ENCODE measurements at places on chromosomes 7 and 10.

- DNase-seq, result no peak
Measured at GRCh38 chr10:47379445-47379785, 4.7 kb downstream of the ZNF488 start.

GRCh38 chr7:157502701-157503111, 165.9 kb downstream of the DNAJB6 start:
- DNase-seq, result no peak

GRCh38 chr10:112374724-112375541, 1.0 kb downstream of the ACSL5 start:
- DNase-seq, result no peak

DNA sequence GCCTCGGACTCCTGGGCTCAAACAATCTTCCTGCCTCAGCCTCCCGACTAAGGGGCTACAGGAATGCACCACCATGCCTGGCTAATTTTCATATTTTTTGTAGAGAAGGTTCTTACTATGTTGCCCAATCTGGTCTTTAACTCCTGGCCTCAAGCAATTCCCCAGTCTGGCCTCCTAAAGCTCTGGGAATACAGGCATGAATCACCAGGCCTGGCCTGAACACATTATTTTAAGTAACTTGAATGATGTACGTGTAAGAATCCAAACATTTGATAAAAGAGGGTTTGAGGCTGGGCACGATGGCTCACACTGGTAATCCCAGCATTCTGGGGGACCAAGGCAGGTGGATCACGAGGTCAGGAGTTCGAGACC, 13.0 kb upstream of the BAMBI start:
- no peak for DNase-seq

DNA sequence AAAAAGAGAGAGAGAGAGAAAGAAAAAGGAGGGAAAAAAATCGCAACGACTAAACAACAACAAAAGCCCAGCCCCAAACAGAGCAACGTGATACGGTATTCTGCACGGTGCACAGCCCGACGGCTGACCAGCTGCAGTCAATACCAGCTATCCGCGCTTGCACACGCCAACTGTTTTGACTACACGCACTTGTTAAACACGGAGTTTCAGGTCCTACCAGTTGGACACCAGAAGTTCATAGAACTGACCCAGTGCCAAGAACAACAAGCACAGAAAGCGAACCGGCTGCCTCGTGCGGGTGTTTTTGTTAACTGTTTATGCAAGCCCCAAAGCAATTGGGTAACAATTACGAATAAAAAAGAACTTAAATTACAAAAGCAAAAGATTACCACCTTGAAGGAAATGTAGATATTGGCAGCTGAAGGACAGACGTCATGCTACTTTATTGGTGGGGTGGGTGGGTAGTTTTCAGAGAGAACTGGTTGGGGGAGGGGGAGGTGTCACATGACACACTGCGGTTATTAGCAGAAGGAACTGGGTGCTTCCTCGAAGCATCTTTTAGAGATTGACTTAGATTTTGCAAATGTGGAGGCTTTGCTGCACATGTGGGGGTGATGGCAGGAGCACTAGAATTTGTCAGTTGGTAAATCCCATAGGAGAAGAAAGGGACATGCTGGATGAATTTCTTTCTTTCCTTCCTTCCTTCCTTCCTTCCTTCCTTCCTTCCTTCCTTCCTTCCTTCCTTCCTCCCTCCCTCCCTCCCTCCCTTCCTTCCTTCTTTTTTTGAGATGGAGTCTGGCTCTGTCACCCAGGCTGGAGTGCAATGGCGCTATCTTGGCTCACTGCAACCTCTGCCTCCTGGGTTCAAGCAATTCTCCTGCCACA, 110.6 kb upstream of the EFCAB10 start:
- DNase-seq, result no peak

- DNase-seq, result no peak
Measured at GRCh38 chr7:2260820-2261219, 18.8 kb downstream of the NUDT1 start.

- DNase-seq, result no peak
Measured at GRCh38 chr7:48458701-48459524, 287.7 kb downstream of the ABCA13 start.

GRCh38 chr10:44995914-44996669, 4.6 kb upstream of the ZNF22 start:
- no peak for DNase-seq

DNA sequence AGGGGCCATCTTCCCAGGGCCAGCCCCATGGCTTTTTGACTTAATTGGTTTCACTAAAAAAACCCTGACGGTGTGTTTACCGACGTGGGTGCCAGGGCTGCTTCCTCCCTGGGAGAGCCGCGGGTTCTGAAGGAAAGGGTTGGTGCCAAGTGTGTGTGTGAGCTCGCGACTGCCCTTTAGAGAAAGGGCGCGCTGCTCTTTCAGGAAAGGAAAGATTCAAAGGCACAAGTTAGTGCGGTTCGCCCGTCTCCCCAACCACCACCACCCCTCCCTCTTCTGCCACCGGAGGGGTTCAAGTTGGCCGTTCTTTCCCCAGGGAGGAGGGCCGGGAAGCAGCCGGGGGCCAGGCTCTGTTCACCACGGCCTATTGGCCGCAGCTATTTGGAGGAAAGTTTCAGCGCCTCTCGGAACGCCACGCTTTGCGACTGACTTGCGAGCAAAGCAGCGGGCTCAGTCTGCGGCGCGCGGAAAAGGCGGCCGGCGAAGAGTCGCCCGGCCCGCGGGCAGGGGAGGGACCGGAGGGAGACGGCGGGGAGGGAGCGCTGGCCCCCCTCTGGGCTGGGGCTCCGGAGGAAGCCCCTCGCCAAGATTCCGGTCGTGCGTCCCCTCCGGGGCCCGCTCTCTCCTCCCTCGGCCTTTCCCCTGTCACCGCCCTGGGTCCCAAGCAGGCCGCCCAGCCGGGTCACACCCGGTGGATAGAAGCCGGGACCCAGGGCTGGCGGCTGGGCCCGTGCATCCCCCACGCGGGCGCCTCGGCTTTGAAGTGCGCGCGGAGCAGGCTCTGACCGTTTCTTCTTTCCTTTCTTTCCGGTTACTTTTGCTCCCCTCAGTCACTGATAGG, 165.9 kb upstream of the PPP1R3A start:
- DNase-seq, result no peak

DNA sequence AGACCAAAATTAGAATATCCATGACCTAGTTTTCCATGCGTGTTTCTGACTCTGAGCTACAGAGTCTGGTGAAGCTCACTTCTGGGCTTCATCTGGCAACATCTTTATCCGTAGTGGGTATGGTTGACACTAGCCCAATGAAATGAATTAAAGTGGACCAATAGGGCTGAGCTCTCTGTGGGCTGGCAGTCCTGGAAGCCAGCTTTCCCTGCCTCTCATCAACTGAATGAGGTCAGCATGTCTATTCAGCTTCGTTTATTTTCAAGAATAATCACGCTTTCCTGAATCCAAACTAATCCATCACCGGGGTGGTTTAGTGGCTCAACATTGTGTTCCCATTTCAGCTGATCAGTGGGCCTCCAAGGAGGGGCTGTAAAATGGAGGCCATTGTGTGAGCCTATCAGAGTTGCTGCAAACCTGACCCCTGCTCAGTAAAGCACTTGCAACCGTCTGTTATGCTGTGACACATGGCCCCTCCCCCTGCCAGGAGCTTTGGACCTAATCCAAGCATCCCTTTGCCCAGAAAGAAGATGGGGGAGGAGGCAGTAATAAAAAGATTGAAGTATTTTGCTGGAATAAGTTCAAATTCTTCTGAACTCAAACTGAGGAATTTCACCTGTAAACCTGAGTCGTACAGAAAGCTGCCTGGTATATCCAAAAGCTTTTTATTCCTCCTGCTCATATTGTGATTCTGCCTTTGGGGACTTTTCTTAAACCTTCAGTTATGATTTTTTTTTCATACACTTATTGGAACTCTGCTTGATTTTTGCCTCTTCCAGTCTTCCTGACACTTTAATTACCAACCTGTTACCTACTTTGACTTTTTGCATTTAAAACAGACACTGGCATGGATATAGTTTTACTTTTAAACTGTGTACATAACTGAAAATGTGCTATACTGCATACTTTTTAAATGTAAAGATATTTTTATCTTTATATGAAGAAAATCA, 35.5 kb downstream of the CAV1 start:
- no peak for DNase-seq

DNA sequence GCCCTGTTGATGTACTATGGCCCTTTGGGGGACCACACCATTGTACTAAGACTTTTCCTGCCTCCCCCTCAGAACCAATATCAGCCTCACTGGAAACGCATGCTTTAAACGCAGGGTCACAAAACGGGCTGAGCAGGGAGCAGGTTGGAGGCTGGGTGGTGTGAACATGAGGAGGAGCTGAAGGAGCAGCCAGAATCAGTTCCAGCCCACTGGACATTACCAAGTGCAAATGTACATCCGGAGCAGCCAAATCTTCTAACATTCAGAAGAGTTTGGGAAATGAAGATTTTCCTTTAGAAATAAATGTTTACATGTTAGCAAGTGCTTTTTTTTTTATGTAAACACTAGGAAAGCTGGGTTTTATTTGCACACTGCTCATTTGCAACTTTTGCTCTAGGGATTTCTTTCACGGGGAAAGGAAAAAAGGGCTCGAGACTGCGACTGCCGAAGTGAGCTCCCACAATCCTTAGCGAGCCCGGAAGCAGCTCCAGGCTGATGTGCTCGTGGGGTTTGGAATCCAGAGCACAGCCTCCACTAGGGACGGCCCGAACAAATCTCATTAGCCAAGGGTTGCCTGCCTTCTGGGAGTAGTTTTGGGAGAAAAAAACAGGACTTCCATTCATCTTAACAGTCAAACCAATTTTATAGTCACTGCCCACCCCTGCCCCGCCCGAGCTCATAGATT, 108.0 kb upstream of the YAE1 start:
- no peak for DNase-seq

- DNase-seq, result no peak
Measured at GRCh38 chr7:144158861-144159260, 24.4 kb upstream of the CTAGE4 start.

GRCh38 chr10:58334817-58335305, at the start of gene UBE2D1:
UBE2D1 (plus strand) TSS chr10:58335006; CDS start chr10:58335202, 196 bp downstream.
- peak; percentile 9 for DNase-seq

DNA sequence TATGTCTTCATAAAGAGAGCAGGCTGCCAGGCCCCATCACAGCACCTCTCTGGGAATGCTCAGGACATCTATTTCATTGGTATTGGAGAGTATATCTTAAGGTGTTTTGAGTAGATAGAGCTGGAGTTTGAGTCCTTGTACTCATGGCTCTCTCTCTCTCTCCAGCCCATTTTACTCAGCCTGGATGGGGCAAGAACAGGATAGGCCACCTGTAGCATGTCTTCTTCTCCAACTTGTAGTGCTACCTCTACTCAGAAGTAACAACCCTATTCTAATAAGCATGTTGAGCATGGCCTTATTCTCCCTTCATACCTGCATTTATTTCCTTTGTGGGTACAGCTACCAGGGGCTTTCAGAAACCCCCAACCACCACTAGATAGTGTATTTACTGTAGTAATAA, 21.9 kb downstream of the PRLHR start:
- no peak for DNase-seq

DNA sequence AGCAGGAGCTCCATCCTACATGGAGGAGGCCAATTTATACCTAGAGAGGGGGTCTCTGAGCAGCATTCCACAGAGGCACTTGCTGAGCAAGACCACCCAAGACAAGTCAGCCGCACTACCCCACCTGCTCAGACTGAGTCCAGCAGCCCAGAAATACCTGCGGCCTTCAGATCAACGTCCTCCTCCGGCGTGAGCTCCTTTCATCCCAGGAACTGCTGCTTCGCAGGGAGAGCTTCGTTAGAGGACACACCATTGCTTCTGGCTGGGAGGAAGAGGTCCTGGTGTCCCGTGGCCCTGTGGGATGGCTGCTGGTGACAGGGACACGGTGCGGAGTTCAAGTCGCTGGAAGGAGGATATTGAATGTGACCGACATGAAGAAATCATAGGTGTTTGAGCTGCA, 216.9 kb upstream of the PPP2R2D start:
- DNase-seq, result no peak

DNA sequence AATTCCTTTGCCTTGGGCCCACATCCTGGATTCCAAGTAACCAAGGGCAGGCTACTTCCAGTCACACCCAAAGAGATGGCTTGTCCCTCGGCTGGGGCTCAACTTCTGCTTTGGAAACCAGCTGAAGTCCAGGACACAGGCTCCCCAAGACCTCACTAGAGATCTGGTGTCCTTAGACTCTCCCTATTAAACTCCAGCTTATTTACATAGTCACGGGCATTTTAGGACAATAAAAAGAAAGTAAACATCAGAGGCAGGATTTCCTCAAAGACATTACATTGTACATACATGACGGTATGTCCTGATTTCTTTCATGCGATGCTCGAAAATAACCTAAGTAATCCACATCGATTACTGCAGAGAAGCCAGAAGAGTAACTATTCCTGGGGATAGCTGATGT, 461.5 kb upstream of the C7orf33 start:
- DNase-seq, result no peak

DNA sequence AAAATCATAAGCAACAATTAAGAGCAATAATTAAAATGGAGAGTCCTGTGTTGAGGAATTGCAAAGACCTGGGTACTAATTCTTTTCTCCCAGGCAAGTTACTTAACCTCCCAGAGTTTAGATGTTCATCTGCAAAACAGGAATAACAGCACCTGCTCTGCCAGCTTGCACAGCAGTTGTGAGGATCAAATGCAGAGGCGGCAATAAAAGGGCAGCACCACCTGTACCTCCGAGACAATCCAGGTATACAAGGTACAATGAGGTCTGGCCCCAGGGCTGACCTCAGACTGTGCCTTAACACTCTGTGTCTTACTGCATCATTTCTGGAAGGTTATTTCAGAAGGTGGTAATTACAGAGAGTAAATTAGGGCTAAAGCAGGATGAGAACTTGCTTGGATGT, 14.5 kb upstream of the FAM204A start:
- DNase-seq, result no peak

- DNase-seq, result no peak
Measured at GRCh38 chr7:124765401-124766352, at the start of gene GPR37. GPR37 (minus strand) TSS chr7:124765792; CDS start chr7:124764976, 816 bp downstream.

GRCh38 chr10:131363416-131363815, 51.9 kb upstream of the TCERG1L start:
- DNase-seq, result no peak

DNA sequence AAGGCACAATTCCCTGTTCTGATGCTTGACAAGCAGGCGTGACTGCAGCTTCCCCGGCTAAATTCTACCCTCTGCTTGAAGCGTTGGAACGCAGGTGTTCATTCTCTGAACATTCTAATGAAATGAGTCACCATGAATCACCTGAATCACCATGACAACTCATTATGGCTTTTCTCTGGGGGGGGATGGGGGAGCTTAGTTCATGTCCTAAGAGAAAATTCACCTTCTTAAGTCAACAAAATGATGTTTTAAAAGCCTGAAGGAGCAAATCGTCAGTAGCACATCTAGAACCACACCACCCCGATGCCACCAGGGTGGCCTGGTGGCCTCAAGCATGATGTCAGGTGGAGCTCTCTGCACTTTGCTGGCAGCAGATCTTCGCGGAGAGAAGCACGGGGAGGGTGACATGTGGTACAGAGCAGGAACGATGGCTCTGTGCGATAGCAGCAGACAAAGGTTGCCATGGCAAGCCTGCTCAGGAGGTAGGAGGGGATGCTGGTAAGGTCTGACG, 33.7 kb downstream of the DDC start:
- DNase-seq, result no peak

- no peak for DNase-seq
Measured at GRCh38 chr10:45673074-45673648, 589 bp upstream of the ZFAND4 start.

- no peak for DNase-seq
Measured at GRCh38 chr7:146002431-146003078, 114.0 kb upstream of the CNTNAP2 start.
